Fibroblast of mammary gland (primary cell): ENCODE measurements at places on chromosomes 5 and 9.

DNA sequence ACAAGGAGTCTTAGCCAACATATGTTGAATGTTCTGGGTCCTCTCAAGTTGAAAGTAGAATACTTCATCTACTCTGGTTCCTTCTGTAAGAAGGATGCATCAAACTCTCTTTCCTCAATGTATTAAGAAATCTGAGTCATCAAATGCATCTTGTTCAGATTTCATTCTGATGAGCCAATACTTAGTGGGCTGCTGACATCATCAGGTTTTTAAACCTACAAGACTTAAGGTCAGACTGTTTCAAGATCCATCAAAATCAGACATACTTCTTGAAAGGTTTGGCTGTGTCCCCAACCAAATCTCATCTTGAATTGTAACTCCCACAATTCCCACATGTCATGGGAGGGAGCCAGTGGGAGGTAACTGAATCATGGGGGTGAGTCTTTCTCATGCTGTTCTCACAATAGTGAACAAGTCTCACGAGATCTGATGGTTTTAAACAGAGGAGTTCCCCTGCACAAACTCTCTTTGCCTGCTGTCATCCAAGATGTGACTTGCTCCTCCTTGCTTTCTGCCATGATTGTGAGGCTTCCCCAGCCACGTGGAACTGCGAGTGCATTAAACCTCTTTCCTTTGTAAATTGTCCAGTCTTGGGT lies 168.8 kb downstream of the RAPGEF6 start:
- DNase-seq = peak; percentile 98

- no peak for DNase-seq
These were observed 33.7 kb upstream of the PRDM12 start for GRCh38 chr9:130630506-130631330.

DNA sequence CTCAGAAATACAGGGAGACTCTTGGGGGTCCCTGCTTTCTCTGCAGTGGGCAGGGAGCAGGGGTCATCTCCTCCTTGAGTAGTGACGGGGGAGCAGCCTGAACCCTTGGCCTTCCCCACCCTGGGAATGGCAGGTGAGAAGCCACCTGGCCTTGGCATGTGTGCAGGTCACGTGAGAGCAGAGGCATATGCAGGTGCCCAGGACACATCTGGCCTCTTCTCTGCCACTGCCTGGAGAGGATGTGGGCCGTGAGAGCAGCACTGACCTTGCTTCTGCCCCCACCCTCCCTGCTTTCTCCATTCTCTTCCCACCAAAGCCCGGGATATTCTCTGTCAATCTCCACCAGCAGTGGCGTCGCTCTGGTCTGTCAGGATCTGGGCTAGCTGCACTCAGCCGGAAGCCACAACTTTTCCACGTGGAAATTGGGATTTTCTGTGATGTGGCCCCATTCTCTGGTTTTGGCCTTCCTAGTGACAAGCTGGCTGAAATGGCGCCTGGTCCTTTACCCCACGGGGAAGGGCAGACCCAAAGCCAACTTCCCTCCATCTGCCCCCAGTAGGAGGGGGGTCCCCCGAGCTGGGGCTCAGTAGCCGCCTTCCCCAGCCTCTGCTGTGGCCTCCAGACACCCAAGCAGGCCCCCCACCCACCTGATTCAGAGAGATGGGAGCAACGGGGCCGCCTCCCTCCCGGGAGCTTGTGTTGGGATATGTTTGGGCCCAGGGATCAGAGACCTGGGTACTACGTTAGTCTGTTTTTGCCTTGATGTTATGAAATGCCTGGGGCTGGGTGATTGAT lies 70.4 kb upstream of the FCN1 start:
- DNase-seq = no peak

DNA sequence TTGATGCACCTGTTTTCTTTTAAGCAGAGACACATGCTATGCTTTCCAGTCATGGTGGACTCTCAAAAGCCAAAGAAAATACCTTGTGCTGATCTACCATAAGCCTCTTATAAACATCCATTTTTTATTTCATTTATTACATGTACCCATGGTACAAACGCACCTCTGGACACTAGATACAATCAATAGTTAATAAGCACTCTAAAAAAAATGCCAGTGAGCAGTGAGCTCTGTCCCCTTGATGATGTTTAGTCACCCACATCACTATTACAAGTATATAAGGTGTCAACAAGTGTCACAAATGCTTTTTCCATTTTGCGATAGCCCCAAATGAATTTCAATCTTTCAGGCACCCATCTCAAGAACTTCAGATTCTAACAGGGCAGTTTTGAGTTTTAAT lies 5.9 kb downstream of the KLF4 start:
- DNase-seq = peak; percentile 30

DNA sequence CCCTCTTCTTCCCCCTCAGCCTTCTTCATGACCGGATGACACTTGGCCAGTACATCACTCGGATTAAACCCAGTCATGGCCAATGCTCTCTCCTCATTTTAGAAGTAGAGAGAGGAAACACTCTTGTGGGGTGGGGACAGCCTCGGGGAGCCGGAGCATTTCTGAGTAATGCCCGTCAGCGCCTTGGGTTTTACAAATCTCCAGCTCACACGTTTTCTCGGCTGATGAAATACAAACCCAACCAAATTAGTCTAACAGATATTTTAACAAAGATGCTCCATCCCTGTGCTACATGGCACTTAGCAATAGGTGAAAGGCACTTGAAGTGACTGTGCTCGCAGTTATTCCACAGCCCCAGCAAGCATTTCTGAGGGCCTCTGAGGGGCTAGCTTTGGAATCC lies 51.7 kb downstream of the ZNF366 start:
- DNase-seq = no peak

GRCh38 chr5:107303171-107303968 lies 367.4 kb downstream of the EFNA5 start:
- no peak for DNase-seq

DNA sequence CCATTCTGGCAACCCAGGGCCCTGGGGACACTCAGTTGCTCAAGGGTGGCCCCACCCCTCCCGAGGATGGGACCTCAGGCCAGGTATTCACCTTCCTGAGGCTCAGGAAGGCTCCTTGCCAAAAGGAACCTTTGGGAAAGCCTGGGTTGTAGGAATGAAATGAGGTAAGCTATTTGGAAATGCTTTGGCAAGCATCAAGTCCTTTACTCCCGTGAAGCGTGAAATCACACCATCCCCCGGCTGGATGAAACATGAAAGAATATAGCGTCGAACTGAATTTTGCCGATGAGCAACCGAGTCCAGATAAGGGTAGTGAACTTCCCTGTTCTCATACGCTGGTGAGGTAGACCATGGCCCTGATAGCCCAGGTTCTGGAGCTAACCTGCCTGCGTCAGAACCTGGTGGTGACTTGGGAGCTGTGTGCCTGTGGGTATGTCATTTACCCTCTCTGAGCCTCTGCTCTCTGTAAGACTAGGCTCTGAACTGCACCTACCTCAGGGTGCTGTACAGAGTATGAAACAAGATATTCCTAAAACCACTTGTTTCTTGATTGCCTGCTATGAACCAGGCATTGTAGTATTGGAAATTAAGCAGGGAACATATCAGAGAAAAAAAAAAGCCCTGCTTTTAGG lies 105.3 kb upstream of the BOD1 start:
- DNase-seq = no peak

DNA sequence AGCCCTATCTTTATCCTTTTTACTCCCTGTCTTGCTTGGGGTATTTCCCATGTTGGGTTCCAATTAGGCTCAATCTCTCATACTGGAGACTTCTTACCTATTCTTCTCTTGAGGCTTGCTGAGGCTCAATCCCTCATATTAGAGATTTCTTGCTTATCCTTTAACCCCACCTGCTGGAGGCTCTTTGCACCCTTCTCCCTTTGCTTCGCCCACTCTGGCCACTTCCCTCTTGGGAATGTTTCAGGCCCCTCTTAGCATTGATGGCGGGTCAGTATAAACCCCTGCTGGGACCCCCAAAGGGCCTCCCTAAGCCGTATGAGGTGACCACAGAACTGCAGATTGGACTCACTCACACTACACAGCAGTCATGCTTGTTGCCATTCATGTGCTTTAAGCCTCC lies 69.3 kb upstream of the CDK20 start:
- DNase-seq = no peak

- no peak for DNase-seq
These were observed 142.4 kb downstream of the NMUR2 start for GRCh38 chr5:152262667-152263066.

GRCh38 chr5:23466401-23466912 lies 41.0 kb upstream of the PRDM9 start:
- DNase-seq = peak; percentile 70

- DNase-seq = no peak
These were observed 523.6 kb upstream of the WWC1 start for GRCh38 chr5:167767795-167768194.

- DNase-seq = no peak
These were observed 66.0 kb upstream of the RNU6ATAC start for GRCh38 chr9:134230092-134230941.

DNA sequence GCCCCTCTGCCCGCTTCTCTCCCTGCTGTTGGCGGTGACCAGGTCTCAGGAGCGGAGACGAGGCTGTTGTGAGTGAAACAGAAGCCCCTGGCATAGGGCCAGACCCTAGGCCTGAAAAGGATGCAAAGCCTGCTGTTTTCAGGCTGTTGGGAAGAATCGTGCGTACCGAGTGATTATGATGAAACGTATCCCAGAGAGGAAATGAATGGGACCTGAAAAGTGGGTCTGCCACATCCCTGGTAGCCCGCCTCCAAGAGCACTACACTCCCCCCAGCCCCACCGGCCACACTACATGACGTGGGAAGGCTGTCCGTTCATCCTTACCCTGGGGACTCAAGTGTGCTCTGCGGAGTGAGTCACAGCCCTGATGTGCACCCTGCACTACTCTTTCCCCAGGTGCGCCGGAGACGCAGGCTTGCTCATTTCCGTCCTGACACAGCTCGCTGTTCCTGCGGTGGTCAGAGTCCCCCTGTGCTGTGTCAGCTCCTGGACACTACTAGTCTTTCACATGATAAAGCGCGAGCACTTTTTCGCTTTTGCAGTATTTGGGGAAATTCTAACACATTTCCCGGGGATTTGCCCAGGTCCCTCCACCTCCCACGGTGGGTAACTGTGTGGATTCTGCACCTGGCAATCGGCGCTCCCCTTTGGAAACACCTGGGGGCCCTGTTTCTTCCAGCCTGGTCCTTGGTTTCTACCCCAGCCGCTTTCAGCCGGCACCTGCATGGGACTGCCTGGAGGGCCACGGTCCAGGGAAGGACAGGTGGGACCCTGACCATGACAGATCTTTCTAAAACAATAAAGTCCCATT lies 91.5 kb downstream of the ANKRD33B start:
- DNase-seq = peak; percentile 28

DNA sequence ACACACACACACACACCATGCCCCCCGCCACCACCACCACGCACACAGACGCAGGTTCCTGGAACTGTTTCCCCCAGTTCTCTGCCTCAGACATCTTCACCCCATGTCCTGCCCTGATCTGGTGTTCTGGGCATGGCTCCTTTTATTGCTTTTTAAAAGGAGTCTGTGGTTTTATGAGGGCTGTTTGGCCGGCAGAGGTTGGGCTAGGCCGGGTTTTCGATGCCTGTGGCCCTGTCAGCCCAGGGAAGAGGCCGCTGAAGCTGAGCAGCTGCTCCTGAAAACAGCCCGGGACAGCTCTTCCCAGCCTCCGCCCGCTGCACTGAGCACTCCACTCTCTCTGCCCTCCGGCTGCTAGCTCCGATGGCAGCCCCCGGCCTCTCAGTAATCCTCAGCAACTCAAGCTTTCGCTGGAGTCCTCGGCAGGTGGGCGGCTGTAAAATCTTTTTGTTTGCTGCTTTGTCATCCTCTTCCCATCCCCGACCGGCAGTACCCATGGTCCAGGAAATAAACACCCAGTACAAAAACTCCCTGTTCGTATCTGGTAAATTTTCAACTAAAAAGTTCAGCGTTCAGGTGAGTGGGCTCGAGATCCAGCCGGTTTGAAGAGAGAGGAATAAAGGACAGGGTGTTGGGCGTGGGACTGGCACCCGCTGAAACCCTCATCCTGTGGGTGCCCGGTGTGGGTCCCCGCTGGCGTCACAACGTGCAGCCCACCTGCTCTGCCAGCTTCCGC lies 103.0 kb upstream of the ERCC6L2 start:
- DNase-seq = peak; percentile 56

GRCh38 chr5:106637275-106637674 lies 1033.5 kb downstream of the EFNA5 start:
- no peak for DNase-seq

DNA sequence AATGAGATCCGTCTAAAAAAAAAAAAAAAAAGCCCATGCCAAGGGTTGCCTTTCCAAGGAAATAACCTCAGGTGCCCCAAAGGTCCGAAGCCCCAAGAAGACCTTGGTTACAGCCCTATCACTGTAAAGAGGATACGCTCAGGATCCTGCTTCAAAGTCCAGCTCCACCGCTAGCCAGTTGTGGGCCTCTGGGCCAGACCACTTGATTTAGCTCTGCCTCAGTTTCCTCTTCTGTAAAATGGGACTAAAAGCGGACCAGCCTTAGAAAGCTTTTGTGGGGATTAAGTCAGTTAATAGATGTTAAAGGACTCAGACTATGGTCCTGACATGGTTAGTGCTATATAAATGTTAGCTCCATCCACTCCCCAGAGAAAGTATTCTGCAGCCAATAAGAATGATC lies 48.7 kb upstream of the ORM1 start:
- no peak for DNase-seq

DNA sequence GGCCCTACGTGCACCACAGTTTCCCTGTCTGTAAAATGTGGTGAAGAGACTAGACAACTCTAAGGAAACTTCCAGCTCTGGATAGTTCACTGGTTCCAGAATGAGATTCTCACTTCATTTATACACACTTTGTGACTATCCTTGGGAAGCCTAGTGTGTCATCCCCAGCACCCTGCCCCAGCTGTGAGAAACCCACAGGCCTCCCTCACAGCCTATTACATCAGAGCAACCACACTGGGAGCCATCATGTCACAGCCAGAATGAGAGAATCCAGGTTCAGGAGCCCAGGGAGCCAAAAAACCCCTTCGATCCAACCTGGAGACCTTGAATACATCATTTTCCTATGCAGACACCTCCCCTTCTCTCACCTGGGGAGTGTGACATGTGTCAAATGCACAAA lies 21.0 kb upstream of the HAND1 start:
- DNase-seq = no peak

DNA sequence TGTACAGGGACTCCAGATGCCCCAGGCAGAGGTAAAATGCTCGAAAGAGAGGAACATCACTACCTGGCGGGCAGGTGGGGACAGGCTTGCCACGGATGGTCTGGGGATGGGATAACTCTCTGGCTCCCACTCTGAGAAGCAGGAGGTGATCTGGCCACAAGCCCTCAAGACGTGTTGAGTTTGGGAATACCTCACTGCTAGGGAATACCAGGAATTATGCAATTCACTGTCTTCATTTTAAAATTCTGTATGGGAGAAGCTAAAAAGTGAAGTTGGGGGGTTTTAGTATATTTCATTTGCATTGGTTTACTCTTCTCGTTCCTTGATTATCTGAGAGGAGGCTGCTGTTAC lies 510.4 kb downstream of the CCDC171 start:
- DNase-seq = no peak
